ENCODE measurements at places on chromosomes 7 and 10.
A peak's percentile ranks its signal among the peaks of the same experiment; 100 is the strongest.

DNA sequence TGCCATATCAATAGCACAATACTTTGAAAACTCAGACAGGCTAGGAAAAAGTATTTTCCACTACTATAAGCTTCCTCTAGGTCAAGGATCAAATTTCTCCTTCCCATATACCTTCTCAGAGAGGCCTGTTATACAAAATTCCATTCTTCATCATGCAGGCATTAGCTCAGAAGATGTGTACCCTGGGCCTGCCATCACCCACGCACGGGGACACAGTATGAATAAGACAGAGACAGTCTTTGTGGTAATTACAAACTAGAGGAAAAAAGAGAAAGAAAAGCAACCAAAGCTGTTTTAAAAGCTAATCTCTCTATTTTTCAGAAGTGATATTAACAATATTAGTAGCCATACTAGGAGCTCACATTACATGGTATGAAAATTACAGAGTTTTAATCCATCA is 236.8 kb upstream of the AOAH start:
- no peak for DNase-seq

- DNase-seq: no peak
Observed at GRCh38 chr7:146606628-146607027, 490.0 kb downstream of the CNTNAP2 start.

- DNase-seq: no peak
Observed at GRCh38 chr10:5988336-5988920, 11.1 kb upstream of the IL15RA start.

GRCh38 chr10:68315582-68315981 is 16.3 kb upstream of the HNRNPH3 start:
- DNase-seq: no peak

GRCh38 chr7:155392726-155393570 is 65.0 kb upstream of the EN2 start:
- no peak for DNase-seq

- no peak for DNase-seq
Observed at GRCh38 chr7:94133460-94133859, 129.3 kb upstream of the BET1 start.

GRCh38 chr10:87598700-87599099 is 61.0 kb upstream of the PAPSS2 start:
- DNase-seq: no peak

DNA sequence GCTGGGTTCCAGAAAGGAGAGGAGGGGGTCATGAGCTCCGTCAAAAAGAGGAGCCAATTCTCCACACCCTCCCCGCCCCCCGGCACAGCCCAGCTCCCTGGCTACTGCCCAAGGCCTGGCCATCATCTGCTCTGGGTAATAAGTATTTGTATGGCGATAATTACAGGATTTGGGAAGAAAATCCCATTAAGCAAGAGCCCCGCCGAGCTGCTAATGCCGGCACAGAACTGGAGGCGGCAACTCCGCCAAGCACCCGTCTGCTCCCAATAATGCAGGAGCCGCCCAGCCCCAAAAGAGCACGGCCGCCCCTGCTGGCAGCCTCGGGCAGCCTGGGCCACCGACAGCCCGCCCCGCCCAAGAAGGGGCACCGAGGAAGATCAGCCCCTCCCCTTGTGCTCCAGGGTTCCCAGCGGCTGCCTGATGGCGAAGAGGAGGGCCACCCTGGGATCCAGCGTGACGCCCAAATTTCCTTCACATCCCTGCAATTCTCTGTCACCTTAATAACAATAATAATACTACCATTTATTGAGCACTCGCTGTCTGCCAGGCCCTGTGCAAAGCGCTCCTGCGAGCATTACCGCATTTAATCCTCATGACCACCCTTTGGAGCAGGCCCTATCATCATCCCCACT is 5.9 kb downstream of the SLIT1 start:
- DNase-seq: peak; percentile 82

Data from NCI-H524 (cell line).